ENCODE measurements at places on chromosomes 12 and 14. TPM values are rescaled to one million over a fixed set of nuclear protein-coding genes. Genes with fewer than 3 reads are reported as not detected.

The MUCL1 gene
- not detected for total RNA-seq

The EML1 gene
- 64.9 TPM for total RNA-seq

The CLEC1A gene
- not detected for total RNA-seq

The TEX52 gene
- total RNA-seq, result not detected

The AP1G2 gene
- 12.6 TPM for total RNA-seq

The SERPINA9 gene
- not detected for total RNA-seq

The COX8C gene
- not detected for total RNA-seq

The B4GALNT1 gene
- 5.3 TPM for total RNA-seq

The TMEM263 gene
- total RNA-seq, result 107 TPM

The HSP90AA1 gene
- 161 TPM for total RNA-seq

Measured in placental pericyte (primary cell).